ENCODE measurements at places on chromosomes 7 and 10.

- no peak for DNase-seq
These were observed 401.1 kb upstream of the NFE2L3 start for GRCh38 chr7:25750744-25751508.

- DNase-seq = no peak
These were observed 10.2 kb downstream of the ATP6V0E2 start for GRCh38 chr7:149884016-149884415.

- DNase-seq = no peak
These were observed 490.4 kb downstream of the DNAJB6 start for GRCh38 chr7:157827045-157827862.

DNA sequence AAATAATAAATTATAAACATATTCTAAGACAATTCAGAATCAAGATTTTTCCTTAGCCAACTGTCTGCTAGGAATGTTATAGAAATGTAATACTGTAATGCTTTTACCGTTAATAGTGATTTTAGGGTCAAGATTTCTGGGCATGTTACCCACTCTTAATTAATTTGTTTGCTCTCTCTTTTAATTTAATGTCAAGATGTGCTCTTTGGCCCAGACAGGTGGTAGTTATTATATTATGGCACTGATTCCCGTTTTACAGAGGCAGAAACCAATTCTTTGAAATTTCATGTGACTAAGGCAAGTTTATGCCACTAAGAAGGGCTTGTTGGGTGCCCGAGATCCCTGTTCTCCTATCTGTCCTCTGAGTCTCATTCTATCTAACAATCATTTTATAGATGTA lies 959 bp upstream of the FAM107B start:
- no peak for DNase-seq

DNA sequence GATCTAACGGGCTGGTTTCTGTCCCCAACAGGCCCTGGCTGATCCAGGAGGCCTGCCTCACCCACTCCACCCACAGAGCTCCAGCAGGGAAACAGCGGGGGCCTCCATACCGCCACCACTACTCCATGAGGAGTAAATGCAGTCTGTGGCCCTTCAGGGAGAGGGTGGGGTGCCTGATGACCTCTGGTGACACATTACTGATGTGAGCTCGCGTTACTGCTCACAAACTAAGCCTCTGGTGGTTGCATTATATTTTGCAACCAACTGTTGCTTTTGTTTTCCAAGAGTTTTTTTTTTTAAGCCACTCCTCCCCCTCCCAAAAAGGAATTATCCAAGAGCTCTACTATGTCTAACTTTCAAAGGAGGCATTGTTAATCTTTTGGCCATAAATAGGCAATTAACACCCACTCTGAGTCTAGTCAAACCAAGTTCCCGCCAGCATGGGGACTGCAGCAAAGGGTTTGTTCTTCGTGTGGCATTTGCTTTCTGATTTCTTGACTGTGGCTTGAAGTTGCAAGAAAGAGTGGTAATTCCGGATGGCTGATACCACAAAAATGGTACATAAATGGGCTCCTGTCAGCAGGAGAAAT lies 72.6 kb downstream of the FAM53B start:
- no peak for DNase-seq
